Type B pancreatic cell (in vitro differentiated cells): ENCODE measurements at places on chromosomes 4 and X. TPM values are rescaled to one million over a fixed set of nuclear protein-coding genes. Genes with fewer than 3 reads are reported as not detected.

- DNase-seq, result no peak
Observed at GRCh38 chrX:15721911-15722310, 16.2 kb upstream of the CA5B start.

GRCh38 chr4:151993521-151993920, 232.7 kb upstream of the GATB start:
- DNase-seq, result no peak

DNA sequence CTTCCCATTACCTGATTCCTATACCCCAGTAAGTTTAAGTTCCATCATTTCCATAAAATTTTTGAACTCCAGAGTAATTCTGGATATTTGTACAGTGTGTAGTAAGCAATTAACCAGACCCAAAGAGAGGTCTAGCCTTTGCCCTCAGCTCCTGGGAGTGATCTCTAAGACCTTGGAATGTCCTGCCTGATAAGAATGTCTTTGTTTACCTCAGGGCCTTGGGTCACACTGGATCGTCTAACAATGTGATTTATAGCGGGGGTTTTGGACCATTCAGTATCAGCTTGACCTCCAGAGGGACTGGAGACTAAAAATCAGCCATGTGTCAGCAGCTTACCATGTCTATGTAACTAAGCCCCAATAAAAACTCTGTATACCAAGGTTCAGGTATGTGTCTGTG, 330.9 kb upstream of the PPP1R2C start:
- no peak for DNase-seq

DNA sequence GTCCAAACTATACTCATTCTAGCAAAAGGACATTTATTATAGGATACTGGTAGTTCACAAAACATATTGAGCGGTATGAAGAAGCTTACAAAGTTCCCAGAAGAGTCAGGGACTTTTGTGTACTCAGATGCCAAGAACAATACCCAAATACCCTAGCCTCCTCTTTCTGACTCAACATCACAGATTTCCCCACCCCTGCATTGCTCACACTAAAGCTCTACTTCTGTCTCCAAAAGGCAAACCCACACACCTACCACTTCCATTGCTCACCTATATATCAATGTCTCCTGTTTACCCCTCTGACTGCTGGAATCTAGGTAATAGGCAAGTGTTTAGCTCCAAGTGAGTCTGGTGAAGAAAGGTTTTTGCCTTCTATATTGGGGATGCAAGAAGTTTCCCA, 100.7 kb upstream of the HCCS start:
- DNase-seq, result no peak

- no peak for DNase-seq
Observed at GRCh38 chr4:40357738-40358137, 22.6 kb downstream of the CHRNA9 start.

- DNase-seq, result no peak
Observed at GRCh38 chrX:129262912-129263311, 260.4 kb downstream of the SMARCA1 start.

DNA sequence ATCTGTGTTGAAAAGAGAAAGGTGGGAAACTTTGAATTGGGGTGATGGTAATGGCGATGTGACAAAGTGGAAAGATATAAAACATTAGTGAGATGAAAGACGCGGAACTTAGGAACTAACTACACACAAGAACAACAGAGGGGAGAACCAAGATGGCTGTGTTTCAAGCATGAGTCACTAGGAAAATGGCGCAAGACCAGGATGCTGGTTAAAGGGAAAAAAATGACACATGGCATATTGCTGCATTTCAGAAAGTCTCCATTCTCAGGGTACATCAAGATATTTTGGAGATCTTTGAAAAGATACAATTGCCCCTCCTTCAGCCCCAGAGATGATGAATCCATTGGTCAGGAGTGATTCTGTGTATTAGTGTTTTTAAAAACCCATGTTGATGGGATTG, 164.4 kb downstream of the FBXO8 start:
- DNase-seq, result no peak

DNA sequence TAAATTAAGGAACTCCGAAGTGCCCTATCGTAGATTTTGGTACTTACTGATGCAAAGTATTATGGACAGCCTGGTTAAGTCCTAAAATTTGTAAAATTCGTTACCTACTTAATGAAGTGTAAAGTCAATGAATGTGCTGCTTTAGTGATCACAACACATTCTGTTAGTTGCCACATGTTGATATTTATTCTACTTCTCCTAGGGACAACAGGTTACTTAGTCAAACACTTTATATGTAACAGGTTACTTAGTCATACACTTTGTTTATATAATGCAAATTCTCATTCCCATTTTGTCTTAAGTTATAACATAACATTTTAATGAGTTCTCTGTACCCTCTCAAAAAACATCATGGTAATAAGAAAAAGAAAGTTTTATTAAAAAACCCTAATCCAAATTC, 643.0 kb upstream of the FTHL17 start:
- no peak for DNase-seq

DNA sequence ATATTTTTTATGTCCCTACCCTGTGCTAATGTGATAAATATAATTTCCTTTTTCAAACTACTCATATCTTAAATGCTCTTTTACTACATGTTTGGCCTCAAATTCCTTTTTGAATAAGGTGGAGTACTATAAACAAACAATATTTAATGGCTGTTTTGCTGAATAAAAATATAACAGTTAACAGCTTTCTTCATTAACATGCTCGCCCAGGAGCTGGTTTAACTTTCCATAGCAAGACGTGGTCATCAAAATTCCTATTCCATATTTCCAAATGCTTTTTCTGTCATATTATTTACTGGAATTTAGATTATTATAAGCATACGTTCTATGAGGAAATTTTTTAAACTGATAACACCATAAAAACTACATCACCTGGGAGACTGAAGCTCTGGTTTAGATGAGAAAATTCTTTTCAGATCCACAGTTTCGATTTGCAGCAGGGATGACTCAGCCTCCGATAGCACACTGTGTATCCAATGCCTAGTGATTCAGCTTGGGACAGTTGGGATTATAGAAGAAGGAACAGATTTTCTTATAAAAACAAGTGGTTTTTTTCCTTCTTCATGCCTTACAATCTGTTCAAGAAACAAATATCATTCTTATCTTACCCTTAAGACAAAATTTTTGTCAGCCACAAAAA, 129.1 kb downstream of the FBXO8 start:
- no peak for DNase-seq

The MAPK10 gene
- 7.9 and 19.1 TPM in 2 replicates for total RNA-seq

The ITGB1BP2 gene
- total RNA-seq, result 1.7 and 3.6 TPM in 2 replicates

The KLHL4 gene
- total RNA-seq, result 4.5 and 11.1 TPM in 2 replicates

The RCHY1 gene
- 31.5 and 35.4 TPM in 2 replicates for total RNA-seq

The ARHGEF6 gene
- 0.07 and 3.8 TPM in 2 replicates for total RNA-seq

The MXRA5 gene
- 38.3 and 109 TPM in 2 replicates for total RNA-seq

The POU4F2 gene
- total RNA-seq, result 0.19 TPM in 2 replicates
